Epithelial cell of esophagus (primary cell): ENCODE measurements at places on chromosomes 7 and 10.

DNA sequence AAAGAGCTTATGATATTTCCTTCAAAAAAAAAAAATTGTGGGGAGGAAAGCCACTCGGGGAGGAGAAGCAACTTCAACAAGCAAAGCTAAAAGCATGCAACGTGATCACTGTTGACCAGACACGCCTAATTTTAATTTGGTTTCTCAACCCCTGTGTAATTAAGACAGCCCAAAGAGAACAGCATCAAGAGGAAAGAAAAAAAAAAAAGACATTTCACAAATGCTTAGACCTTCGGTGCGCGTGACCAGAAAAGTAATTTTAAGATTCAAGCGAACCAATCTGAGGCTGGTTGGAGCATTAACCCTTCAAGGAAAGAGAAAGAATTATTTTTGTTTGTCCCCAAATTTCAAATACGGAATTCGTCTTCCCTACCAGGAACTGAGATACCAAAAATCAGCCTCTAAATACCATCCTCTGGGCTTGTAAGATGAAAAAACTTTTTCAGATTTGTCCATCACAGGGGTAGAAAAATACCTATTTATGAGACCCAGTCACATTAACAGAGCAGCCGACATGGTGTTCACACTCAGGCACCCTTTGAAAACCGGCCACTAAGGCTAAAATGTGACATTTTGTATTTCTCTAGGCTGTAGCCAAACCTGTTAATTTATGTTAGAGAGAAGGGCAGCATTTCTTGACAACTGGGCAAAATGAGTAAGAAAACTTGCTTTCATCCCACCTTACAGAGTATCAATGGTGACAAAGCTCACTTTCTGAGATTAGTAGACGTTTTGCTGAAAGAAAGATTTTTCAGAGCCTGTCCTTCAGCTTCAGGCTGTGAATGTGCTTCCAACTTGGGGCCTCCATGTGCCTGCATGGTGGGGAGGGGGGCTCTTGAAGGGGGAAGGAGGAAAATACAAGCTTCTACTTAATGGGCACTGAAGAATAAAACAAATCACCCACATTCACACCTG, 179.9 kb upstream of the KLF14 start:
- DNase-seq, result no peak

DNA sequence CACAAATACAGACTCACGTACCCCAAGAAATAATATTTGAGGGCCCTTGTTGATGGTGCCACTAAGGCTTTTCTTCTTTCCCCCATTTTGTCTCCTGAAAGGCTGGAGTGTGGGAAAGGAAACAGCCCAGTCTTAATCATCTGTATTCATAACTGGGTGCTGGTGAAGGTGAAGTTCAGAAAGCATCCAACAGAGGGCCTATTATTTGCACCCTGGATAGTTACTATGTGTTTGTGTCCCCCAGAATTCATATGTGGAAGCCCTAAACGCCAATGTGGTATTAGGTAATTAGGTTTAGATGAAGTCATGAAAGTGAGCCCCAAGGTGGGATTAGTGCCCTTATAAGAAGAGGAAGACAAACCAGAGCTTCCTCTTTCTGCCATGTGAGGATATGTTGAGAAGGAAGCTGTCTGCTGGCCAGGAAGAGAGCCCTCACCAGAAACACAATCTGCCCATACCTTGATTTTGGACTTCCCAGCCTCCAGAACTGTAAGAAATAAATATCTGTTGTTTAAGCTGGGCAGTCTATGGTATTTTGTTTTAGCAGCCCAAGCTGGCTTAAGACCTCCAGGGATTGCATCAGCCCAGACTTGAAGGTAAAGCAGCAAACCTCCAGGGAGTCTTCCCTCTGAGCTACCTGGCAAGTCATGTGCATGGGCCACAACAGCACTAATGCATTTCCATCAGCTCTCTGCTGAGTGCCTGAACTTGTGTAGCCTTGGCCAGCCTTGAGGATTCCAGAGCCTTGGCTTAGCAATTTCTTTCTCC, 90.0 kb upstream of the ADRB1 start:
- no peak for DNase-seq

DNA sequence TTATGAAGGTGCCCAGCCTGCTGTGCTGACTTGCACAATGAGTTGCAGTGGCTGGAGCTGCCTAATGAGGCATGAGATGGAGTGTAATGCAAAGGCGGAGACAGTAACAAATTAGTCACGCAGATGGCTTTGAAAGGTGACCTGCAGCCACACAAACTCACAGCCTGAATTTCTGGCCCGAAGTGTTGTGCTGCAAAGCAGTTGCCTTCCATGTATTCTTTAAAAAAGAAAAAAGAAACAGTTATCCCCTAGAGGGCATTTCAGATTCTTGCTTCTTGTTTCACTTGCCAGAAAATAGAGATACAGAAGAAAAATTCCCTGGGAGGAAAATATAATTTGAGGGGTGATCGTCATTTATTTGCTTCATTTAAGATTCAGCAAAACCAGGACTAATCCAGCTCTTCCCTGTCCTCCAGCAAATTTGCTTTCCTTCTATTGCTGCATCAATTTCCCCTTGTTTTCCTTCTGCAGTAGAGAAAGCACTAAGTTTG, 239.9 kb downstream of the ADRA2A start:
- no peak for DNase-seq

GRCh38 chr7:41085244-41085643, 617.6 kb downstream of the INHBA start:
- DNase-seq, result peak; percentile 35

GRCh38 chr10:67288688-67289410, 363.0 kb downstream of the LRRTM3 start:
- no peak for DNase-seq
